Stimulated activated CD4-positive, alpha-beta T cell treated with anti-CD3 and anti-CD28 coated beads, TNF-alpha, amount 100 ng/mL, for 24 hours (primary cell): ENCODE measurements at places on chromosomes 2 and 18.

DNA sequence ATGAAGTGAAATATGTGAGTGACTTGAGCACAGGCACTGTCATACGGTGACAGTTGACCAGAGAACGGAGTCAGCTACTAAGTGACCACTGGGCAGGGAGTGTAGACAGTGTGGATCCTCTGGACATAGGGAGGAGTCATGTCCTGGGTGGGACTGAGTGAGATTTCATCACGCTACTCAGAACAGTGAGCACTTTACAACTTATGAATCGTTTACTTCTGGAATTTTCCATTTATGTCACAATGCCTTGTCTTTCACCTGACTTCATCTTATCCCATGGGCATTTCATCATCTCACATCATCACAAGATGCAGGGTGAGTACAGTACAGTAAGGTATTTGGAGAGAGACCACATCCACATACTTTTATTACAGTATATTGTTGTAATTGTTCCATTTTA lies 29.0 kb downstream of the PTPRM start:
- DNase-seq, result no peak

DNA sequence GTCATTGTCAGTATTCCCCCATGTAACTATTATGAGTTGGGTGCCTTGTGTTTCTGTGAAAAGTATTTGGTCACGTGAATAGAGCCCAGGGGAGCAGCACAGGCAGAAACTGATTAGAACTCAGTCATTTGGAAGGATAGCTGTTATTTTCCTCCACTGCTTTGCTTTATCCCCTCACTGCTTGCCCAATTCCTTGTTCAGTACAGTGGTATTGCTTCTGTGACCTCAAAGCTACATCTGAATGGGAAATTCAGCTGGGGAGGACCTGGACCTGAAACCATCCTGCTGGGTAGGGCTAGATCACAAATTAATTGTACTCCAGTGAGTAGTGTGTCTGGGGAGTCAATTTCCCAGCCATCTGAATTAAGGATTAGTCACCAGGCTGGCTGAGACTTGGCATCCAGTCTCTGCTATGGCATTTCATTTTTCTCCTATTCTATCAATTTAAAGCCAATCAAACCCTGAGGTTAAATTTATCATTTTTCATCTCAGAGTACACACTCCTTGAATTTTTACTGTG lies 1231.6 kb upstream of the GYPC start:
- no peak for DNase-seq

GRCh38 chr2:146701183-146701582 lies 1143.6 kb upstream of the ACVR2A start:
- no peak for DNase-seq

DNA sequence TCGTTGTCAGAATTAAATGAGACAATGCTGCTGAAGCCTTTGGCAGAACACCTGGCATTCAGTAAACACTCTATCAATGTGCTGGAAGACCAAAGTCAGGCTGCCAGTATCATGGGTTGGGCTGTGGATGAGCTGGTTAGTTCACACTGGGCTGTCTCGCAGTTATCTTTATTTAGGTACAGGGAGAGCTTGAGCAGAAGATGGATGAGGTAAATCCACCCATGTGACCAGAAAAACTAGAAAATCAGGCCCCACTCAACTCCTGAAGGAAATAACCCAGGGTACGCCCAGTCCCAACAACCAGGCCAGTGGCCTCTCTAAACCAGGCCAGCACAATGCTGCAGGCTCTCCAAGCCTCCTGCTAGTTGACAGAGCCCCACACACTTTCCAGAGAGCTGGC lies 330.3 kb downstream of the TNS1 start:
- DNase-seq, result no peak

- no peak for DNase-seq
Measured at GRCh38 chr2:144631636-144632035, 111.7 kb upstream of the ZEB2 start.

DNA sequence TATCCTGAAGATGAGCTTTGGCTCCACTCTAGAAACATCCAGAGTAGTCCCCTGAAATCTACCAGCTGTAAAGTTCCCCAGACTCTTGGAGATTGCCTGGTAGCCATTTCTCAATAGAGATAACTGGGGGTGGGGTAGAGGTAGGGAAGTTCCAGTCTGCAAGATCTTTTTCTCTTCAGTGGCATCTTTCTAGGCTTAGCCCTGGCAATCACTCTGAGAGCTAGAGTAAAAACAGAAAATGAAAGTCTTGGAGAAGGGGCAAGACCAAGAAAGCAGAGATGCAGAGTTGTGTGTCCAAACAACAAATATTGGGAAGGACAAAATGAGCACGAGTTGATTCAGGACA lies 41.8 kb upstream of the LCLAT1 start:
- DNase-seq, result no peak

DNA sequence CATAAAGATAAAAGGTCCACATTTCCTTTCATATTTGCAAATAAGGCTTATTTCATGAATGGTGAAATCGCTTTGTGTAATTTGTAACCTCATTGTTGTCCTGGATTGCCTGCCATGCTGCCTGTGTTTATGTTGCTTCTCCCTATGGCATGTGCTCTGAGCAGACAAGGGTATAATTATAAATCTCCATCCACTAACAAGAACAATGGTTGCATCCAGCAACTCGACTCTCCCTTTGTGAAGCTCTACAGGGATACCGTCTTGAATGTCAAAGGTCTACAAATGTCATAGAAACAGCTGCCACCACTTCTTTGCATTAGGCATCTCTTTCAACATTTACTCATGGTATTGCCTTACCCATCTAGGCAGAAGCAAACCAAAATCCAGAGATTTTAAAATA lies 209.6 kb downstream of the SLC8A1 start:
- no peak for DNase-seq

- no peak for DNase-seq
Measured at GRCh38 chr18:8627107-8627472, 17.9 kb downstream of the RAB12 start.

GRCh38 chr2:168030862-168031624 lies 216.4 kb downstream of the STK39 start:
- no peak for DNase-seq

- DNase-seq, result no peak
Measured at GRCh38 chr18:3593381-3593903, 143.5 kb downstream of the TGIF1 start.

- DNase-seq, result no peak
Measured at GRCh38 chr18:36469461-36469860, 171.9 kb downstream of the FHOD3 start.

- no peak for DNase-seq
Measured at GRCh38 chr2:9760069-9760901, 83.0 kb upstream of the TAF1B start.

DNA sequence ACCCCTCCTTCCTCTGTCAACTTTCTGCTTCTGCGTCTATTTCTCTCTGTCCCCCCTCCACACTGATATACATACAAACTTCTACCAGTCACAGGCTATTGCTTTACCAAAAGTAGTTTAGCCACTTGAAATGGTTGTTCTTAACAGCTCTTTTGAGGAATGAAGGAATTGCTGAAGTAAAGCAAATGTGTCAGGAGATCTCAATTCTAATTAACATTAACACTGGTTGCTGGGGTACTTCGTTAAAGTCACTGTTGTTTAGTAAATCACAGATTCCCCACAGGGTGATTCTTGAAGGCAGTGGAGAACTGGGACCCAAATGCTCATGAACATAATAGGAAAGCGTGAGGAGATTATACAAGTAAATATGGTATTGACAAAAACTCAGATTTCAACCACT lies 232.8 kb downstream of the NYAP2 start:
- no peak for DNase-seq

- no peak for DNase-seq
Measured at GRCh38 chr2:220782609-220783113, 789.4 kb downstream of the EPHA4 start.

- DNase-seq, result no peak
Measured at GRCh38 chr2:17538844-17539554, 1.5 kb upstream of the VSNL1 start.
